ENCODE measurements at places on chromosomes 5 and 9.

DNA sequence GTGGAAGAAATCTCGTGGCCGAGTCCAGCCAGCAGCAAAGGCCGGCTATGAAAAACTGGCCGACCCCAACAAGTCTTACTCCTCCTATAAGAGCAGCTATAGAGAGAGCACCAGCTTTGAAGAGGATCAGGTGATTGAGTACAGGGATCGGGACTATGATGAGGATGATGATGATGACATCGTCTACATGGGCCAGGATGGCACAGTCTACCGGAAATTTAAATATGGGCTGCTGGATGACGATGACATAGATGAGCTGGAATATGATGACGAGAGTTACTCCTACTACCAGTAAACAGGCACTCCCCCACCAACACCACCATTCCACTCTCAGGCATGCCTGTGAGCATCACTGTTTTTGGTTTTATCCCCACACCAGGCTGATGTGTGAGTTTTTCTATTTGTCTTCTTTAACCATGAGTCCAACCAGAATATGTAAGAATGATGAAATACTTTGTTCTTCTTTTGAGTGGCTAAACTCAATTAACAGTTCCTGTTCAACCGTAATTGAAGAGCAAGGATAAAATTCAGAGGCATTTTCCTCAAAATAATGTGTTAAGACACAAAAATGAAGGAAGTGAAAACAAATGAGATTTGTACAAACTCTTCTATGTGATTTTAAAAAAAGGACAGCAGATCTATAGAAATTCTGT lies 35.5 kb downstream of the RFK start:
- no peak for DNase-seq

GRCh38 chr9:128339761-128340690 lies at the start of gene SLC27A4:
SLC27A4 (plus strand) TSS chr9:128340527; CDS start chr9:128343133, 2,606 bp downstream.
- peak; percentile 24 for DNase-seq

DNA sequence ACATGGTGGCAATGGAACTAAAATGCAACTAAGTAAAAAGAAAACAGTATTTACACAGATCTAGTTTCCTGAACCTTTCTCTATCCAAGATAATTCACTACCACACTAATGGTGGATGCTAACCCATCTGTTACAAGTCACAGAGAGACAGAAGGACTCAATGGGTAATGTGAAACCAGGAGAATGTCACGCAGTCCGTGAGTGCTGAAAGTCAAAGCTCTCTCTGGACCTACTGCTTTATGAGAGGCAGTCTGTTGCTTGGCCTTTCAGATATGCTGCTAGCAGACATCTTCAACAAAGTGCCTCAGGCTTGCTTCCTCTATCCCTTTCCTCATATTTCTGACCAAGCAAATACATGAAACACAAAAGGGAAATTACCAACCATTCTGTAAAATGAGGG lies 69.0 kb upstream of the GLRX start:
- no peak for DNase-seq

GRCh38 chr5:40827188-40827977 lies 7.6 kb downstream of the RPL37 start:
- no peak for DNase-seq

DNA sequence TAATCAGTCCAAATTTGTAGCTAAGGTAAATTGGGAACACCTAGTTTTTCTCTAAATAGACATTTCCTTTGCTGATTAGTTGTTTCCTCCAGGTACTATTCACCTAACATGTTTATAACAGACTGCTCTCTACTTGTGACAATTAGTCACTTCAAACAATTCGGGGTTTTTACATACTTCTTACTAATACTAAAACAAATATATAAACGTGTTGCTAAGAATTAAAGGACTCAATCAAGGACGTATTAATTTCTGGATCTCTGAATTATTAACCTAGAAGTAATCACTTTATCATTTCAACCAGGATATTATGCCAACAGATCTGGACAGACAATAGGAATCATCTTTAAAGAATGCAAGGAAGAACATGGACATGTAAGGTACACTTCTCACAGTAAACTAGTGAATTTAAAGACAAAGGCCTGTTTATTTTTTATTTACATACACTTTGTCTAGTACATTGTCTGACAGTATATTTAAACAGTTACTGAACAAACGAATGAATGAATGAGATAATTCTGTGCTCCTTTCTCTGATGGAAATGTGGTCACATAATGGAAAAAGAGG lies 22.3 kb downstream of the PJA2 start:
- DNase-seq = no peak

Measured in activated naive CD4-positive, alpha-beta T cell (primary cell).